Thyroid gland (tissue), 4 donors: ENCODE measurements at places on chromosomes 1 and 21. TPM values are rescaled to one million over a fixed set of nuclear protein-coding genes. Genes with fewer than 3 reads are reported as not detected.

DNA sequence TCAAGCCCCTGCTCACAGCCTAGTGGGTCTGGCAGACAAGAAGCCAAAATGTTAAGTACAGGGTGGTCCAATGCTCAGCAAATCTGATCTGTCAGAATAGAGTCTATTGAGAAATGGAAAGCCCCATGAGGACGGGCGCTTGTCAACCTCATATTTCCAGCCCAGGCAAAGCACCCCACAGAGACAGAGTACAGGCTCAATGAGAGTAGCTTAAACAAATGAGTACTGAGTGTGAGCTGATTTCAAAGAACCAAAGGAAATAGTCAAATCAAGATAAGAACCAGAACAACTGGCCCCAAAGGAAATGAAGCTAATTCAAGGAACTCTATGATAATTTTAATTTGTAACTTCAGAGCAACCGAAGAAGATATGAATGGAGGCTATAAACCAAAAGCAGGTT is 44.6 kb upstream of the SLC30A1 start:
- H3K4me3 ChIP-seq, result no peak overlapping the region
- DNase-seq, result no peak
- H3K27ac ChIP-seq, result no peak overlapping the region
- H3K36me3 ChIP-seq, result no peaks in the 10 kb centered on the region
- H3K27me3 ChIP-seq, result no peaks in the 10 kb centered on the region
- H3K4me1 ChIP-seq, result no peaks in the 10 kb centered on the region

DNA sequence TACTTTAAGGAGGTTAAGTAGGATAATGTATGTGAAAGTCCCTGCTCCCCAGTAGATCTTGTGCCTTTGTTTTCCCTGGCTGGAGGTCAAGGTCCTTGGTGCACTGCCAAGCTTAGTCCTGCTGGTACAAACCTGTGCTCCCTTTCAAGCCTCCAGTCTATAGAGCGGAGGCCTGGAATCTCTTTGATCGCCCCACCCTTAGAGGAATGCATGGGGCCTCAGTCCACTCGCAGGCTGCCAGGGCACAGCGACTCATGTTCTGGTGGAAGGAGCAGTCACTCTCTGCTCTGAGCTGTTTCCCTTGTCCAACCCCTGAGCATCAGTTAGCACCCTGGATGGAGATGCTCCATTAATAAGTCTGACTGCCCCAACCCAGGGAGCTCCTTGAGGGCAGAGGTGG is 121.8 kb downstream of the HMGB4 start:
- no peak overlapping the region for H3K4me3 ChIP-seq
- H3K4me1 ChIP-seq, result no peaks in the 10 kb centered on the region
- no peak overlapping the region for H3K27ac ChIP-seq
- no peak for DNase-seq

DNA sequence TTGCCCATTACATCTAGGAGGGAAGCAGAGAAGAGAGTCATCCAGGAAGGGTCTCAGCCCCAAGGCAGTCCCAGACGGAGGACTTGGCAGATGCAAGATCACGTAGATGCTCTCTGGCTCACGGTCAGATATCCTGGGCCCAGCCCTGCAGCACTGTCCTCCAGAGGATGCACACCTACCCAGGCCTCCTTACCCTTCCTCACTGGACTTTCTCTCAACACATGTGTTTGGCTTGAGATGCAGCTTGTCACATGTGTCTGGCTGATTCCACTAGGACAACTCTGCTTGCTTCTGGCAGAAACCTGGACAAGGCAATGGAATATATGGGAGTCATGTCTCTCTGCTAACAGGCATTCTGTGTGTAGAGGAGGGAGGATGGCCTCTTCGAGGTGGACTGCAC is 32.4 kb upstream of the POU3F1 start:
- DNase-seq, result no peak
- H3K27ac ChIP-seq, result no peak overlapping the region
- no peak overlapping the region for H3K4me3 ChIP-seq
- H3K27me3 ChIP-seq, result no peaks in the 10 kb centered on the region
- no peaks in the 10 kb centered on the region for H3K36me3 ChIP-seq

- no peaks in the 10 kb centered on the region for H3K36me3 ChIP-seq
- H3K27me3 ChIP-seq, result no peaks in the 10 kb centered on the region
- H3K27ac ChIP-seq, result no peak overlapping the region
- no peaks in the 10 kb centered on the region for H3K4me1 ChIP-seq
- H3K4me3 ChIP-seq, result no peak overlapping the region
Measured at GRCh38 chr1:91053630-91054029, 31.8 kb upstream of the ZNF644 start.

DNA sequence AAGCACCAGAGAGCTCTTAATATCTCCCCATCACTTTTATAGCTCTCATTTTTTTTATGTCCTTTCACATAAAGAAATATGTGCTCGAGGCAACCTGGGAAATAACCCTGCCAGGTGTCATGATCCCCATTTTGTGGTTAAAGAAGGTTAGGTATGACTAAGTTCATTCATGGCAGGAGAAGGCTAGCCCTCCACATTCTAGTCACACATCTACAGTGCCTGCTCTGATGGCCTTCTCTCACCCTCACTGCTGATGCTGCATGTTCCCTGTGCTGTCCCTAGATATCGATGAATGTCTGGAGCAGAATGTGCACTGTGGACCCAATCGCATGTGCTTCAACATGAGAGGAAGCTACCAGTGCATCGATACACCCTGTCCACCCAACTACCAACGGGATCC is 187.5 kb downstream of the TPR start:
- H3K4me1 ChIP-seq, result peaks cover 26% of the 10 kb centered on the region
- H3K36me3 ChIP-seq, result no peaks in the 10 kb centered on the region
- no peak overlapping the region for H3K27ac ChIP-seq
- H3K27me3 ChIP-seq, result no peaks in the 10 kb centered on the region
- no peak overlapping the region for H3K4me3 ChIP-seq
- no peak for DNase-seq

DNA sequence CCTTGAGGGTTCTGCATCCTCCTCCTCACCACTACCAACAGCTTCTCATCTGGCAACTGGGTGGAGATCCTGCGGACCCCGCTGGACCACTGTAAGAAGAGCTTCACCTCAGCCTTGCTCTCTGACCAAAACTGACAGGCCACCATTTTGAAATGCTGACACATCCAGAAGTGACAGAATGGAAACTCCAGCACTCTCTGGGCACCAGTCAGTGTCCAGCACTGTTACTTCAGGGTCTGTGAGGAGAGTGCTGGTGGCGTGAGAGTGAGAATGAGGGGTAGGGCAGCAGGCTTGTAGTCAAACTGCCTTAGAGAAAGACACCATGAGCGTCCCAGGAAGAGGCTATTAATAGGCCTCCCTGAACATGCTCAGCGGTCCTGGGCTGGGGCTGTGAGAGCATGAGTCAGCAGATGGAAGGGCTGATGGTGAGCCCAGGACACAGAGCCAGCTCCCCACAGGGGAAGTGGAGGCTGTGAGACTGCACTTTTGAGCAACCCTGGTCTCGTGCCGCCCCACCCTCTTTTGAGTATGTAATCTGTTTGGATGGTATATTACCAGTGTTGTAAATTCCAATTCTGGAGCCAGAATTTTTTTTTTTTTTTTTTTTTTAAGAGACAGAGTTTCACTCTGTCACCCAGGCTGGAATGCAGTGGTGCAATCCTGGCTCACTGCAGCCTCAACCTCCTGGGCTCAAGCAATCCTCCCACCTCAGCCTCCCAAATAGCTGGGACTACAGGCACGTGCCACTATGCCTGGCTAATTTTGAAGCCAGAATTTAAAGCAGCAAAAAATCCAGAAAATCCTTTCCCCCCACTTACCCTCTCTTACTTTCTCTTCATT is 34.4 kb upstream of the SLC30A1 start:
- H3K4me1 ChIP-seq, result peaks cover 13% of the 10 kb centered on the region
- H3K27me3 ChIP-seq, result no peaks in the 10 kb centered on the region
- peak; percentile 56 for DNase-seq
- no peaks in the 10 kb centered on the region for H3K36me3 ChIP-seq

GRCh38 chr1:21320410-21321108 is 30.3 kb upstream of the ECE1 start:
- DNase-seq, result no peak
- no peaks in the 10 kb centered on the region for H3K27me3 ChIP-seq
- H3K36me3 ChIP-seq, result no peaks in the 10 kb centered on the region
- H3K27ac ChIP-seq, result peak overlapping the region; percentile 96
- H3K4me1 ChIP-seq, result peaks cover 85% of the 10 kb centered on the region

DNA sequence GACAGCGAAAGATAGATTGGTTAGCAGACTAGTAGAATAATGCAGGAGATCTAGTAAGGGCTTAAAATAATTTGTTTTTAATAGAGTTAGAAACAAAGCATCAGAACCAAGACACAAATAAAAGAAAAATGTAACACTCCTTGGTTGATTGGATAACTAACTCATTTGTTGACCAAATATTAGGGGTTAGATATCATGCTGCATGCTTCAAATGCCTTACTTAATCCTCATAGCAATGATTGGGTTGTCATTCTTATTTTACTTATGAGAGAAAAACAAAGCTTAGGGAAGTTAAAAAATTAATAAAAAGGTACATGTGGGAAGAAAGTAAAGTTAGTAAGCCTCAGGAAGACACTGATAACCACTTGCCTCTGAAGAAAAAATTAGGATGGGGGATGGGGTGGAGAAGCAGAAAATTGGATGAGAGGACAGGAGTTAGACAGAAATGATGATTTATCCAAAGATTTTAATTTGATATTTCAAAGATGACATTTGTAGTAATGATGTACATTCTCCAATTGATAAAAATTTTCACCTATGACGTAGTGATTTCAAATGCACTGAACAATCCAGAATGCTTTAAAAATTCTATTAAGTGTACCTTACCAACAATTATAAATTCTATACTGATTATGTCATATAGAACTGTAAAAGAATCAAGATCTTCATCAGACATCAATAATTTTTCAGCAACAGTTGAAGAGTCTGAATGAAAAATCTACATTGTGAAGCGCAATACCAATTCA is 374.7 kb downstream of the COL11A1 start:
- no peaks in the 10 kb centered on the region for H3K36me3 ChIP-seq
- H3K27ac ChIP-seq, result no peak overlapping the region
- no peaks in the 10 kb centered on the region for H3K4me1 ChIP-seq
- no peak for DNase-seq

GRCh38 chr1:54804471-54805132 is 3.5 kb upstream of the TTC22 start:
- H3K36me3 ChIP-seq, result no peaks in the 10 kb centered on the region
- peaks cover 6% of the 10 kb centered on the region for H3K4me1 ChIP-seq

- H3K4me3 ChIP-seq, result no peak overlapping the region
- no peak for DNase-seq
- no peaks in the 10 kb centered on the region for H3K4me1 ChIP-seq
- H3K27me3 ChIP-seq, result no peaks in the 10 kb centered on the region
- no peaks in the 10 kb centered on the region for H3K36me3 ChIP-seq
Measured at GRCh38 chr1:165047994-165048393, 308.5 kb downstream of the LMX1A start.

DNA sequence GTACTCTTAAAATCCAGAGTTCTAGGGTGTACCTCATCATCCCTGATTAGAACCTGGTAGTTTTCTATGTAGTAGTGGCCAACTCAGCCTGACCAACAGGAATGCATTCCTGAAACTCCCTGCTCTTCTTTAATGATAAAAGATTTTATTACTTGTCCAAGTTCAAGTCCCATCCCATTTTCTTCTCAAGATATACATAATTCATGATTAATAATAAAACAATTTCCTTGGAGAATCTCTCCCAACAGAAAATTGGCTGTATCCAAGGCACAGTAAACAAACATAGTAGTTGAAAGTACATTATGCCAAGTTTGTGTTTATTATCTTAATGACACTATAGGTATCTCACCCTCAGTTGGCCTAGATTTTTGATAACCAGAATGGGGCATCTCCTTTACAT is 714.1 kb upstream of the ADAMTS5 start:
- no peaks in the 10 kb centered on the region for H3K36me3 ChIP-seq
- no peaks in the 10 kb centered on the region for H3K4me1 ChIP-seq
- no peak overlapping the region for H3K27ac ChIP-seq
- H3K4me3 ChIP-seq, result no peak overlapping the region

- H3K27ac ChIP-seq, result no peak overlapping the region
- no peaks in the 10 kb centered on the region for H3K36me3 ChIP-seq
- H3K27me3 ChIP-seq, result no peaks in the 10 kb centered on the region
- no peak overlapping the region for H3K4me3 ChIP-seq
Measured at GRCh38 chr1:35350872-35351271, 82.4 kb downstream of the ZMYM4 start.

DNA sequence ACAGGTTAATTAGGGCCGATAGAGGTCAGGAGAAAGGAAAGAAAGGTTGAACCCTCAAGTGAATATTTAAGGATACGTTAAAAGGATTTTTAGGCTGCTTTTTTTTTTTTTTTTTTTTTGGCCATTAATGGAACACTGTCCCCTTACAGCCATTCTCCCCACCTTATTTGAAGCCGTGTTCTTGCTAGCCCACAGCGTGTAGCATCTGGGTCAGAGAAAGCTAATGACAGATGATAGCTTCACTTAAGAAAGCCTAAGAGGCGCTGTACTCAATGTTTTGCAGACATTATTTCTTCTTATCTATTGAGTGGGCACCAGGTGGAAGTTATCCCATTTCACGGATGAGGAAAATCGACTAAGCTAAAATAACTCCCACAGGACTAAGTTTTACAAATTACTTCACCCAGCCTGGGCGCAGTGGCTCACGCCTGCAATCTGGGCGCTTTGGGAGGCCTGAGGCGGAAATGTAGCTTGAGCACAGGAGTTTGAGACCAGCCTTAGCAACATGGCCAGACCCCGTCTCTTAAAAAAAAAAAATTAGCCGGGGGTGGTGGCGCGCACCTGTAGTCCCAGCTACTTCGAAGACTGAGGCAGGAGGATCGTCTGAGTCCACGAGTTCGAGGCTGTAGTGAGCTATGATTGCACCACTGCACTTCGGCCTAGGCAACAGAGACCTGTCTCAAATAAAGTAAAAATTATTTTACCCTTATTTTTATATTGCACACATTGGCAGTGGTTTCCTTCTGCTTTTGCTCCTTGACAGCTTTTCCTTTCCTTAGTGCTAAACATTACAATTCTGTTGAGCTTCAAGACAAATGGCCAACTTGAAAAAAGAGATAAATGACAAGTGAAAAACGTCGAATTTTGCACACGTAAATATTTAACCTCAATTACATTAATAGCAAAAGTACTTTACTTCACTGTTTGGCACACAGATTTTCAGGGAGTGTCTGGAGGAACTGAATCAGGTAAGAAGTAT is 1.1 kb upstream of the PHTF1 start:
- H3K4me1 ChIP-seq, result no peaks in the 10 kb centered on the region
- H3K27ac ChIP-seq, result peak overlapping the region; percentile 89
- H3K4me3 ChIP-seq, result no peak overlapping the region
- H3K36me3 ChIP-seq, result no peaks in the 10 kb centered on the region

DNA sequence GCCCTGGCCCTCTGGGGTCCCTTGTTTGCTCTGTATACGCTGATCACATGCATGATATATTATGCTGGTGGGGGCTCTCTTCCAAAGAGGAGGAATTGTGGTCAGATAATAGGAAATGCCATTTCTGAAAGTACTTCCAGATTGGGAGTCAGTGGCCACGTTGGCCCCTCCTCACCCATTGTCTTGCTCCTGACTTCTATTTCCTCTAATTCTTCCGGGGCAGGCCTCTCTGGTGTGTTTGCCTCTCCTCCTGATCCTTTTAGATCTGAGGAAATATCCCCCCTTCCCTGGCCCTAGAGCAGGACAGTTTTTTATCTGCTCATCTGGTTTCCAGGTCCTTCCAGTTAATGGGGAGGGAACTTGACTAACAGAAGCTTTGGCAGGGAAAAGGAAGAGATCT is 2.9 kb downstream of the VANGL2 start:
- peaks cover 9% of the 10 kb centered on the region for H3K4me1 ChIP-seq
- no peaks in the 10 kb centered on the region for H3K27me3 ChIP-seq
- H3K4me3 ChIP-seq, result no peak overlapping the region

Gene PTPRU
- total RNA-seq, result 13.1 TPM

Gene LAMC1
- total RNA-seq, result 151 TPM

Gene SIPA1L2
- total RNA-seq, result 44.9 TPM

Gene CNKSR1
- 31.5 TPM for total RNA-seq

Gene C1orf53
- total RNA-seq, result 10.7 TPM

Gene KLF17
- total RNA-seq, result not detected

Gene ASTN1
- total RNA-seq, result 0.13 TPM

Gene FAM151A
- total RNA-seq, result not detected
